ENCODE measurements at places on chromosomes 6 and 20.

DNA sequence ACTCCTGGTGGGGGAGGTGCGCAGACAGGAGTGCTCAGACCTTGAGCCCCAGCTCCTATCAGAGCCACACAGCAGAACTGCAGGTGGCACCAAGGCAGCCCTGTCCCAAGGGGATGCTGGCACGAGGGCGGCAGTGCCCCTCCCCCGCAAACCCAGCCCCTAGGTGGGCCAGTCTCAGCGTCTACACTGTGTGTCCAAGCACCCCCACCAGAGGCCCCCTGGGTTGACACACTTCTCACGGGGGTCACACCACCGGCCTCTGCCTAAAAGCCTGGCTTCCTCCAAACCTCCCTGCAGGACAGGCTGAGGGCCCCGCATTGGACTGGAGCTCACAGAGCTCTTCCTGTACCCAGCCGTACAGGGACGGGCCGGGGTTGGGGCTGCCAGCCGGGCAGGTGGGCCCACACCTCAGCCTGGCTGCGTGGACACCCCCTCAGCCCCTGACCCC is 8.1 kb downstream of the SLC2A4RG start:
- DNase-seq = no peak

DNA sequence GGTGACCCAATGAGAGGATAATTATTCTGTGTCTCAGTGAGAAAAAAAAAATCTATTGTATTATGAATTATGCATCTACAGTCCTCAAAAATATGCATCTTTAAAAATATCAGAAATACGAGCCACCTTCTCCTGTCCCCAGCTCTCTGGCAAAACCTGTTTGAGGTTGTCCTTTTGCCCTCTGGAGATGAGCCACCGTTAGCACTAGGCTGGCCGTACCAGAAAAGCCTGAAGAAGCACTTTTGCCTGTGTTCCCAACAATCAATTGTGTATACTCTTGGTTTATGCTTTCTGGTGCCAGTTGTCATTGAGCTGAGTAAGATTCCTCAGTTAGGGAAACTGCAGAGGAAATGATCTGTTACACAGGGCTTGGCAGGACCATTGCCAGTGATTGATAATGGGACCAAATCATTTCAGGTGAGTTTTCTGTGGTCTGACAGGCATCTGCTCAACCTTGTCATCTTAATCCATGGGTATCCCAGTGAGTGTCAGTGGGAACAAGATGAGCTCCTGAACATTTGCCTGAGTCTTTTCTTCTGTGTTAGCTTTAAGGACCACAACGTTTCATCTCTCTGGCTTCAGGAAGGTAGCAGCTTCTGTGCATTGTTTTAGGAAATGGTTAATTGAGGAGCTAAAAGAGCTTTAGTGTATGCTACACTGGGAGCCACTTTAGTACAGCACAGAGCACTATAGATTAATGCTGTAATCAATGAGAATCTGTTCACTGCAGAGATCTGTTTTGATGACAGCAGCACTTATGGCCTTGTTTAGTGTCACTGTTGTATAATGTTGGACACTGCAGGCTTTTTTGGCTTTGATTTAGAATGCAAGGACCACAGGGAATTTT is 330.1 kb downstream of the RIMS1 start:
- no peak for DNase-seq

GRCh38 chr6:108120311-108120710 is 45.5 kb upstream of the NR2E1 start:
- no peak for DNase-seq

GRCh38 chr20:5357946-5358345 is 41.2 kb upstream of the PROKR2 start:
- DNase-seq = no peak

GRCh38 chr6:3280091-3280490 is 21.3 kb downstream of the PSMG4 start:
- no peak for DNase-seq

DNA sequence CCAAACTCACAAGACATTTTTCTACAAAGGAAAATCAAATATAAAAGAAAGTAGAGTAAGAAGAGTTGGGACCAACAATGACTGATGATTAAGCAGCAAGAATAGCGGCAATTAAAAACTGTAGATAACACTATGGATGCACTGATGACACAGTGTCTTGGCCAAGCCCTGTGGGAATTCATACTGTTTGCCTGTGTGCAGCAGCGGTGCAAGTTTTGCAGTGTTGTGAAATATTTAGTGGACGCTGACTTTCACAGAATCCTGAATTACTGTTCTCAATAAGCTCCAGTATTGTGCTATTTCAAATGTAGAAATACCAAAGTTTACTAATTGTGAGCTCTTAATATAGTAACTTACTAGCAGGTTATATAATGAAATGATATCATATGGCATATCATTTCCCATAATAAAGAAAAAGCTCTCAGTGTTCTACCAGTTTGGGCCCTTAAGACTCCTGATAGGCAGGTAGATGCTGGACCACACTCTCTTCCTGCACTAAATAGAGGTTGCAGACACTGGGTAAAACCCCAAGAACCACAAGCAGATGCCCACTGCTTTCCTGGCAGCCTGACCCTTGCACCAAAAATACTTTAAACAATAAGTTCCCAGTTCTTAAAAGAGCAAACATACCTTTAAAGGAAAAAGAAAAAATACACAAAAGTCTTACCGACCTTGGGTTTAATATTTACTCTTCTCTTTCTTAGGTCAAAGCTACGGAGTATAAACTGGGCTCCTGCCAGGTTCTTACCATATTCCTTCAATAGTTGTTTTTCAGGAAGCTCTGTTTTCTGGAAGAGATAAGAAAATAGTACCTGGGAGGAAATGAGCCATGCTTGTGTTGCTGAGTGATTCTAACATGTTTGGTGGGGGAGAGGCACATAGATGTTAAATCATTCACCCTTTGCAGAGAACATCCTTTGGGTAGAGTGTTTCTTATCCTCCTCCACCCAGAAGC is 41.6 kb downstream of the ANKEF1 start:
- no peak for DNase-seq

- DNase-seq = no peak
These were observed 65.9 kb downstream of the FAM184A start for GRCh38 chr6:119012521-119012920.

GRCh38 chr20:7967199-7967844 is 27.1 kb upstream of the HAO1 start:
- DNase-seq = no peak

DNA sequence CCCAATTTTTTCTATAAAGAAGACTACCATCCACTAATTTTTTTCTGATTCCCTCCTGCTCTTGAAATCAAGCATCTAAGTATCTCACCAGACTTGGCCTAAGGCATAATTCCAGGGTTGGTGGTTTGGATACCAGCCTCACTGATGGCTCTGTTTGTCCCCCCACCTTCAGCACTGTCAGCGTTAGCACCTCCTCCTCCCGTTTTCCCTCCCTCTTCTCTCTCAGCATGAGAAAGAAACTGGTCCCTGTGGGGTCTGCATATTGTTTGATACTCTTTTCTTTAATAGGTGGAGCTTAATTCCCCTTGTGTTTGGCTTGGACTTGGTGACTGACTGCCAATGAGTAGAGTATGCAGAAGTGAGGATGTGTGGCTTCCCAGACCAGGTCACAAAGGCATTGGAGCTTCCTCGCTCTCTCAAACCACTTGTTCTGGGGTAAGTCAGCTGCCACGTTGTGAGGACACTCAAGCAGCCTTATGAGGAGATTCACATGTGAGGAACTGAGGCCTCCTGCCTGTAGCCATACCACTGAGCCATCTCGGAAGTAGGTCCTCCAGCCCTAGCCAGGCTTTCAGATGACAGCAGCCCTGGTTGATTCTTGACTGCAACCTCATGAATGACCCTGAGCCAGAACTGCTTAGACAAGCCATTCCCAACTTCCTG is 65.2 kb downstream of the RIOK1 start:
- DNase-seq = no peak

DNA sequence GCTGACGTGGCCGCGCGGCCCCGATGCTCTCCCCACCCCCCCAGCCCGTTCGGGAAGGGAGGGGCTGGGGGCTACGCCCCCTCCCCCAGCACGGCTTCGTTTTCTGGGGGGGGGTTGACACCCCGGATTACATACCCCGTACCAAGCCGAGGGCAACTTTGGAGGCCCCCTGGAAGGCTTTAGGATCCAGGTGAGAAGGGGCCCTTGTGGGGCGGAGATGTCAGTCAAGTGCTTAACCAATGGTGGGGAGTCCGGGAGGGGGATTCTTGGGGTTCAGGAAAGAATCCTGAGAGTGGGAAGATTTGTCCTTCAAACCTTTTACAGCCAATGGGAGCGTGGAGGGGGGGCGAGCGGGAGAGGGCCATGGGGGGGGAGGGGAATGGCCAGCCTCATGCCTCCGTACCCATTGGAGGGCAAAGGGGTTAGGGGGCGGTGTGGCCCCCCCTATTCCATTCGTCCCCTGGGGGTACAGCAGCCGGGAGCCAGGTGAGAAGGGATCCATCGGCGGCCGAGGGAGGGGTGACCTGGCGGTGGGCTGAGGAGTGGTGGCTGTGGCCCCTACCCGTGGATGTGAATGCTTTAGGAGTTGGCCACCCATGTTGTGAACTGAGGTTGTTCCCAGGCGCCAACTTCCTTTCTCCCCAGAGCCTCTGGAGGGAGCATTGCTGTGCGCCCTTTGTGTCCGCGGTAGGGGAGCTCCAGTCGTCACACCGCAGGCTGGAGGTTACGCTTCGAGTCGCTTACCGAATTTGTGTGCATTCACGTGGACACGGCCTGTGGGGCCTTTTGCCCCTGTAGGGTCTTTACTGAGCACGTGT is 682 bp downstream of the BRD2 start:
- DNase-seq = peak; percentile 83

DNA sequence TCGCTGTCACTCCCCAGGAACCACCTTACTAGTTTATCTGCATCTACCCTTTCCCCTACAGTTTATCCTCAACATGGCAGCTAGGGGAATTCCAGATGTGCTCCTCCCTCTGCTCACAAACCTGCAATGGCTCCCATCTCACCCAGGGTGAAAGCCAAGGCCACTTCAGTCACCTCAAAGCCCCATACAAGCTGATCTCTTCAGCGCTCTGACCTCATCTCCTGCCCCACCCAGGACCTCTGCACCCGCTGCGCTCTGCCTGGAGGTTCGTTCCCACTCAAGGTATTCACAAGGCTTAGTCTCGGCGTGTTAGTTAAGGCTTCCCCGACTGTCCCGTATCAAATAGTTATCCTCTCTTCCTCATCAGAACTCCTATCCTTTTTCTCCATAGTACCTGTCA is 28.6 kb upstream of the SPDEF start:
- no peak for DNase-seq

- no peak for DNase-seq
These were observed 18.8 kb downstream of the ALDH5A1 start for GRCh38 chr6:24513602-24514001.
